Femur (tissue), 1 donor: ENCODE measurements at places on chromosomes 16 and 17.

- DNase-seq = no peak
Measured at GRCh38 chr17:60678118-60678444, 430 bp downstream of the BCAS3 start.

GRCh38 chr17:59734226-59734625 is 26.8 kb downstream of the VMP1 start:
- no peak for DNase-seq

- no peak for DNase-seq
Measured at GRCh38 chr16:77335652-77336234, 99.1 kb downstream of the ADAMTS18 start.

DNA sequence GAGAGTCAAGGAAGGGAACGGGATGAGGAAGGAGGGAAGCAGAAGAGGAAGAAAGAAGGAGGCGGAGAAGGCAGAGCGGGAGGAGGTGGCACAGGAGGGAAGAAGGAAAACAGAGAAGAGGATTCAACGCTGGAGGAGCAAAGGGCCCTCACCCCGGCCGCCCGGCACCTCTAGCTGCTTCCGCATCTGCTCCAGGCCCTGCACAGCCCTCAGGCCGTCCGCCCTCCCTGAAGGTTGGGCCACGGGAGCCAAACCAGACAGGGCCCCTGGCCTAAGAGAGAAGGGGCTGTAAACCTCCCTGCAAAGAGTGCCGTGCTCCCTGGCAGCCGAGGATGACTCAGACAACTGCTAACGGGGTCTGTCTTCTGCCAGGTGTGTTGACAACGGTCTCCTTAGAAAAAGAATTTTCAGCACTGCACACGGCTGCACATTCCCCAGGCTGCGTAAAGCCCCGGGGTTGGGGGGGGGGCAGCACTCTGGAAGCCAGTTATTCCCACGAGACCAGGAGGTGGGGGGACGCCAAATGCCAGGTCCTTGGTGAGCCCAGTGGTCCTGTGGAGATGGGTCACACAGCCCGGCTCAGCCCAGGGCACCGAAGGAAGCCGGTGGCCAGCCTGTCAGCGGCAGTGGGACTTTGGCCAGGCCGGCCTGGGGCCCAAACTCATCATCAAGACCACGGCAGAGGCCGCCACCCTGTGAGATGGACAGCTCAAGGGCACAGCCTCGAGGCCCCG is 29.1 kb downstream of the MRM3 start:
- DNase-seq = no peak

DNA sequence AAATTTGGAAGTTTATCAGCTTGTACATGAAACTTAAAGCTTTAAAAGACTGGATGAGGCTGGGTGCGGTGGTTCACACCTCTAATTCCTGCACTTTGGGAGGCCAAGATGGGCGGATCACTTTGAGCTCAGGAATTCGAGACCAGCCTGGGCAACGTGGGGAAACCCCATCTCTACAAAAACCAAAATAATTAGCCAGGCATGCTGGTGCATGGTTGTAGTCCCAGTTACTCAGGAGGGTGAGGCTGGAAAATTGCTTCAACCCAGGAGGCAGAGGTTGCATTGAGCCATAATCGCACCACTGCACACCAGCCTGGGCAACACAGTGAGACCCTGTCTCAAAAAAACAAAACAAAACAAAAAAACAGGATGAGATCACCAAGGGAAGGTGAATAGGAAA is 209.5 kb downstream of the AATF start:
- DNase-seq = no peak

DNA sequence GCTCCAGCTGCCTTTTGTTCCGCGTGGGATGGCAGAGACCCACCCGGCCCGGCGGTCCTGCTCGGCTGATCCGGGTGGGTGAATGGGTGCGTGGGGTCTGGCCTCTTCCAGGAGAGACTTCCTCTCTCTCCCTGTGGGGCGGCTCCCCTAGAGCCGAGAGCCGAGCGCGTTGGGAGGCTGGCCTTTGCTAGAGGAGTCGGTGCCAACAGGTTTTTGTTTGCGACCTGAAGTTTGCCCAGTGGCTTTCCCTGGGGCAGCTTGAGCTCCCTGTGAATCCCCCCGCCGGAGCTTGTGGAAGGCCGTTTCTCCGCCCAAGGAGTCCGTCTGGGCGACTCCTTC is 970 bp downstream of the EPN2 start:
- no peak for DNase-seq

DNA sequence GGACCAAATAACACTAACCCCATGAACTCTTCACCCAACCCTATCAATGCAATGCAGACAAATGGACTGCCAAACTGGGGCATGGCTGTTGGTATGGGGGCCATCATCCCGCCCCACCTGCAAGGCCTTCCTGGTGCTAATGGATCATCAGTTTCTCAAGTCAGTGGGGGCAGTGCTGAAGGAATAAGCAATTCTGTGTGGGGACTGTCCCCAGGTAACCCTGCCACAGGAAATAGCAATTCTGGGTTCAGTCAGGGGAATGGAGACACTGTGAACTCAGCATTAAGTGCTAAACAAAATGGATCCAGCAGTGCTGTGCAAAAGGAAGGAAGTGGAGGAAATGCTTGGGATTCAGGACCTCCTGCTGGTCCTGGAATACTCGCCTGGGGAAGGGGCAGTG is 78.9 kb downstream of the TMC6 start:
- DNase-seq = no peak

GRCh38 chr17:4579678-4580077 is 4.7 kb upstream of the SMTNL2 start:
- no peak for DNase-seq

DNA sequence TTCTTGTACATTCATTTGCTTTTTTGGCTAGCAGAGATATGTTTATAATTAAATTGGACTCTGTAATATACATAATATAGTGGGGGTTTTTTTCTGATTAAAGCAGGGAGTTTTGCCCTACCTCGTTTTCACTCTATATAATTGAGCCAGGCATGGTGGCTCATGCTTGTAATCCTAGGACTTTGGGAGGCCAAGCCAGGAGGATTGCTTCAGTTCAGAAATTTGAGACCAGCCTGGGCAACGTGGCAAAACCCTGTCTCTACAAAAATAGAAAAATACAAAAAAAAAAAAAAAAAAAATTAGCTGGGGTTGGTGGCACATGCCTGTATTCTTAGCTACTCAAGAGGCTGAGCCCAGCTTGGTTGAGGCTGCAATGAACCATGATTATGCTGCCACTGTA is 42.2 kb downstream of the PAFAH1B1 start:
- no peak for DNase-seq
